Fibroblast of skin of back (primary cell): ENCODE measurements at places on chromosomes 2 and 18.
A peak's percentile ranks its signal among the peaks of the same experiment; 100 is the strongest.

GRCh38 chr2:217286833-217287232 lies 427.0 kb upstream of the TNP1 start:
- peak; percentile 79 for DNase-seq

DNA sequence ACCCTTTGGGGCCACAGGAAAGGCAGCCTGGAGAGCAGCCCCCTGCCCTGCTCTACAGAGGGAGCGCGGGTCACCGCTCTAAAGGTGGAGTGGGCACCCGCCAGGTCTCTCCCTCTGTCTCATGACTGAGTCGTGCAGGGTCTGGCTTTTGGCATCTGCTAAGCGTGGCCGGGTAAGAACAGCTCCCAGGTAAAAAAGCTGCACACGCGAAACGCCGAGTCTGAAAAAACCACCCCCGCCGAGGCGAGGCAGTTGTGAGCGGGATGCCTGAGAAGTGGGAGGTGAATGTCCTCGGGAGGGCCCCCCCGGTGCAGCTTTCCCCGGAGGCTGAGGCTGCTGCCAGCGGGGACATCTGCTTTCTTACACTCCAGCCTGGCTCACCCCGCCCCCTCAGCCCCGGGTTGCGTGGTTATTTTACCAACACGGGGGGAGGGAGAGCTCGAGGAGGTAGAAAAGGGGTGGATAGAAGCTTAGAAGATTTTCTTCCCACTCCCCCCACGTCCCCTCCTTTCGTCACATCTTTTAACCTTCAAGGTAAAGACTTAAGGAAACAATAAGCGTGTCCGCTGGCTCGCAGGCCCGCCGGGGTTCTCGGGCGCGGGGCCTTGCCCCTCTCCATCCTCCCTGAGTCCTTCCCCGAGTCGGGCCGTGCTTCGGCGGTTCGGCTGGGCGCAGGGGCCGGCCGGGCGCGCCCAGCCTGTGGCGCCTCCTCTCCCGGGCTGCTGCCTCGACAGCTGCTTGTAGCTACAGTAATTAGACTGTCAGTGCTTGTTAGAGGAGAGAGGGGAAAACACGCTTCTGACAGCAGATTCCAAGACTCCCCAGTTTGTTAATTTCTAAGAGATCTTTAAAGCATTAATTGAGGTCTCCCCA lies 70.6 kb upstream of the PSMD14 start:
- DNase-seq, result peak; percentile 40

DNA sequence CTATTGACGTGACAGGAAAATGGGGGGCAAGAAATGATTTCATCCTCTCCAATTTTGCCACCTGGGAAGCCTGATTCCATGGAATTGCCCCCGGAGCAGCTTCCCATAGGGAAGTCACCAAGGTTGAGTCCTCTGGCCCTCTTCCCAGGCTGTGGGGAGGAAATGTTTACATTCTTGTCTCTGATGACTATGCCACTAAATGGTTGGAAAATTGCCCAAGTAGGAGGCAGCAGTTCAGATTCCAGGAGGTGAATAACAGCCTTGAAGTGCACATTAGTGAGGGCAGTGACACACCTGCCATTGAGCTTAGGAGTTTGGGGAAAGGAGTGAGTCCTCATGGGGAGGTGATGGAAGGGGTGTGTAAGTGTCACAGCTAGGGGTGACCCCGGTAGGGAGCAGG lies 449.2 kb upstream of the DCC start:
- peak; percentile 70 for DNase-seq

- DNase-seq, result peak; percentile 22
Observed at GRCh38 chr2:150047620-150048222, 439.7 kb downstream of the RND3 start.

GRCh38 chr2:215899141-215900074 lies 113.9 kb downstream of the MREG start:
- DNase-seq, result peak; percentile 88

GRCh38 chr18:31230495-31230894 lies 67.8 kb upstream of the DSC1 start:
- DNase-seq, result no peak

DNA sequence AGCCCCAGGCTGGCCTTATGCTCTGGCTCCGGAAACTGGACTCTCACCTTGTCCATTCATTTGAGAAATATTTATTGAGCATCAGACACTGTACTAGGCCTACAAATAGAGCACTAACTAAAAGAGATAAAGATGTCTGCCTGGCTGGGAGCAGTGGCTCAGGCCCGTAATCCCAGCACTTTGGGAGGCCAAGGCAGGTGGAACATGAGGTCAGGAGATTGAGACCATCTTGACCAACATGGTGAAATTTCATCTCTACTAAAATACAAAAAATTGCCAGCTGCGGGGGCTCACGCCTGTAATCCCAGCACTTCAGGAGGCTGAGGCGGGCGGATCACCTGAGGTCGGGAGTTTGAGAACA lies 7.6 kb upstream of the MRPL33 start:
- DNase-seq, result no peak

- no peak for DNase-seq
Observed at GRCh38 chr2:207987025-207987716, 38.2 kb downstream of the PLEKHM3 start.

- no peak for DNase-seq
Observed at GRCh38 chr18:10101729-10102128, 187.9 kb downstream of the VAPA start.

GRCh38 chr2:2321200-2321540 lies 9.9 kb downstream of the MYT1L start:
- no peak for DNase-seq

GRCh38 chr2:101717071-101717845 lies 19.8 kb downstream of the MAP4K4 start:
- DNase-seq, result no peak

DNA sequence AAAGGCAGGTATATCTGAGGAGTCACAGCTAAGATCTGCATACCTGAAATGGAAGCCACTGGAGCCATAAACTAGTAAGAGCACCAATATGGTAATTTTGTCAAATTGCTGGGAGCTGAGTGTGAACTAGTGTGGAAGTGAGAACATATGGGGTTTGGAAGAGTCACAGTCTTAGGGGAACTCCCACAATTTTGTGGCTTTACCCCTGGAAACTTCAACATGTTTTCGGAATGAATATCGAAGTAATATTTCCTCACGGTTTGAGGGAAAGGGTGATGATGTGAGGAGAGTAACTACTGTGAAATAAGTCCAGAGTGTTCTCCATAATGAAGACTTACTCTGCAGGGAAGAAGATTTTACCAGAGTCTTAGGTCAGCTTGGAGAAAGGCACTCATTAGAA lies 565.9 kb downstream of the RIT2 start:
- peak; percentile 51 for DNase-seq

GRCh38 chr2:3312576-3313345 lies 64.9 kb downstream of the EIPR1 start:
- no peak for DNase-seq

DNA sequence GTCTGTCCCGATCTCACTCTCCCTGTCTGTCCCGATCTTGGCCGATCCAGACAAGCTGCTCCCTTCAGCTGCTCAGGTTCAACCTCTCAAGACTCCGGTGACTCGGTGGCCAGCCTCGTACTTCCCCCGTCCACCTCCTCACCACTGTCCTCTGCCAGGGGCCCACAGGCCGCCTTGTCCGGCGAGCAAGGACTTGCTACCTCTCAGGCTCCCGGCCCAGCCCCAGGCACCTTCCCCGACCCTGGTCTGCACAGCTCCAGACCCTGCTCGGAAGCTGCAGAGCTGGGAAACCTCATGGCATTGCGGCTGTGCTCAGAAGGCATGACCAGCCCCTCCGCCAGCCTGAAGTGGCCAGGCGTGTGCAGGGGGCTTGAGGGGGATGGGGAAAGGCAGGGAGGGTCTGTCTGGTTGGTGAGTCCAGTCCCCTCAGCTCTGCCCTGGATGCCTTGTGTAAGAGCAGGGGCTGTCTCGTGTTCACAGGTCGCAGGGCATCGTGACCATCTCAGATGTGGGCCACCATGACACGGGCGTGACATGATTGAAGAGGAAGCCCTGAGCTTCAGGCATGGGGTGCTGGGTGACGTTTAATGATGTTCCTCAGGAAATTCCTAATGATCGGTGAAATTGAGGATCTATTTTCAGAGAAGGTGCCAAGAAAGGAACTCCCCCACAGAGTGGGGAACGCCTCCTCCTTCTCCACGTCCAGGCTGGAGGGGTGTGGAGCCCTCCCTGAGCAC lies 121.2 kb upstream of the CTDP1 start:
- DNase-seq, result no peak

DNA sequence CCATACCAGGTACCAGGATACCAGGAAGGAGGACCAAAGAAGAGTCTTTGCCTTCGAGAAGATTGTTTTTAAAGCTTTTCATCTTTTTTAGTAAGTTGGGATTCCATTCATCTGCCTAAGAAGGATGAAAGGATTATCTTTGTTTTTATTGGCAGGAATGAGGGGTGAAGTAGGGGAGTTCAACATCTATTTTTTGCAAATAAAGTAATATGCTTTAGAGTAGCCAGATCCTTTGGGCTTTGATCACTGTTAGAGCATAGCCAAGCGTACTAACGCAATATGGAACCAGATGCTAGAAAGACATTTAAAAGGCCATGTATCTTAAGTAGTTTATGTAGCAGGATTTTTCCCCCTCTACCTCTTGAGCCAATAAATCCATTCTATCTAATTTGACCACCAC lies 133.0 kb downstream of the PRPF40A start:
- peak; percentile 61 for DNase-seq

DNA sequence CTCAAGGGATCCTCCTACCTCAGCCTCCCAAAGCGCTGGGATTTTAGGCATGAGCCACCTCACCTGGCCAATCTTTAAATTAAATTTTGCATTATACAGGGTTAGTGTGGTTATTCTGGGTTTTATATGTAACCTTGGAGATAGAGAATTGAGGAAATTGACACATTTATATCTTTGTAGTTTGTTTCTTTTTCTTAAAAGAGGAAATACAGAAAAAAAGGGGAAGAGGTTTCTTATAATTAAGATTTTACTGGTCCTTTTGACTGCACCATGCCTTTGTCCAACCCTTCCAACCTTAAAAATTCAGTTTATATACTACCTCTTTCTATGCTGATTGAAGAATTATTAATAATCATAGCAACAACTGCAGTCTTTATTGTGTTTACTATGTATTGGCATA lies 210.1 kb upstream of the STON1 start:
- no peak for DNase-seq

GRCh38 chr2:106205488-106205887 lies 11.4 kb upstream of the UXS1 start:
- no peak for DNase-seq
